ENCODE measurements at places on chromosomes 12 and 14.

- DNase-seq, result no peak
Observed at GRCh38 chr14:78363008-78363407, 192.8 kb downstream of the NRXN3 start.

- DNase-seq, result no peak
Observed at GRCh38 chr14:102493096-102493495, 16.5 kb downstream of the ANKRD9 start.

DNA sequence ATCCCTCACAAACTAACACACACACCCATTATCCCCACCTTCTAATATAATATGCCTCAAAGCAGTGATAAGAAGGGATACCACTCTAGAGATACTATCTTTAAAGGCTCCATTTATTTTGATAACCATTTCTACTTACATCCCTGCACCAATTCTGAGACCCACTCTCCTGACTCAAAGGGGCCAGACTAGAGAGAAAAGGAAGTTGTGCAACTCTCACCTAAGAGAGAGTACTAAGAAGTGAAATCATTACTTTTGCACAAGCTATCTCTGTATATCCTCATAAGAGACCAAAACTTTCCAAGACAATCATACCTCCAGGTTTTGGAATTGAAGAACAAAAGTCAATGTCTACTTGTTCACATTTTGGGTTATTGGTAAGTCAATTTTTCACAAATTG is 45.4 kb upstream of the USP15 start:
- DNase-seq, result no peak

DNA sequence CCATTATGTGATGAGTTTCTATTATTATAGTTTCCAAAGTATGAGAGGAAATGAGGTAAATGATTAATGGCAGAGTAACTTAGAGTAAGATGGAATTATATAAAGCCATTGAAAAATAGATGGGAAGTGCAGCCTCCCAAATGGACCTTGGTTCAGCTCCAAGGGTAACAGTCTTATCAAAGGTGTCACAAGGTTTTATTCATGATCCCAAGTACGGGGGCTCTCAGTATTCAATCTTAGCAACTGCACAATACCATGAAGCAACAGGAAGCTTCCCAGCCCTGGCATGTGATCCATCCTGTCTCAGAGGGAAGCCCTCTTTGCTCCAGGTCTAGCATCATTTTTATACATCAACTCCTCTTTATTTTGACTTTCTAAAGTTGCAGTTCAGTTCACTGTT is 948.2 kb downstream of the GALC start:
- DNase-seq, result no peak

DNA sequence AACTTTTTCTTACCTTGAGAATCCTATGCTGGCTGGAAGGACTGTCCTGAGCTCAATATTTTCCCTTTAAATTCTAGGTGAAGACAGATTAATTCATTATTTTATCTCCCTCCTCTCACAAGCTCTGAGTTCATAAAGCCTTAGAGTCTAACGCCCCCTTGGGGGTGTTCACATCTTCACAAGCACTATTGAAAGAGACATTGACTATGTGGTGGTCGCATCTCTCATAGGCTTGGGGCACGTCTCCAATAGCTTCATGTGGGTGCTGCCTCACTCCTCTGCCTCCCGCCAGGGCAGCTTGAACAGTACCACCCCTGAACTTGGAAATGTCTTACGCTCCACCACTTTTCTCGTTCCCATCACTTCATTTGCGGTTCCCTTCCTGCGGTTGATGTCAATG is 106.2 kb downstream of the UNC79 start:
- no peak for DNase-seq

DNA sequence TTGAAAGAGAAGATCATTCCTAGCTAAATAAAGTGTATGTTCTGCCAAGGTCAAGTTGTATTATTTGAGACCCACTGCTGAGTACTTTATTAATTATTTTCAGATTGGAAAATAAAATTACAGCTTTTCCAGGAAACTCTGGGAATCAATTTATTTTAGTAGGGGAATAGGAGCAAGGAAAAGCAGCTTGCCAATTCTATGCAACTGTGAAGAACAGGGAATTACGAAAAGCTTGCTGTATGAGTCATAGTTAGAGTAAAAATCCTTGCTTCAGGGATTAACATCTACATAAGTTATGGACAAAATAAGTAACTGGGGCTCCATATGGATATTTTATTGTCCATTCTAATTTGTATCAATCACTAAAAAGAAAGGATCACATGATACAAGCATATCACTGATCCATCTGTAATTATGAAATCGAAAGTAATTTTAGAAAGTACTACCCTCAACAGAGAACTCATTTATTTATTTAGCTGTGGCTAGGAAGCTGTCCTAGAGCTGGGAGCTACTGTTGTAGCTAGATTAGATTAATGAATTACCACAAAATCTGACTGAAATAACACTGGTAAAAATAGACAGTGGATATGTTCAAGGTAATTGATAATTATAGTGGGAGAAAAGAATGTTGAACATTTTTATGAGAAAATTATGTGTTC is 303.5 kb upstream of the NPAS3 start:
- DNase-seq, result no peak

All from activated T-cell treated with anti-CD3 and anti-CD28 coated beads, Interleukin-2, amount 50 U/mL, for 72 hours (primary cell).